ENCODE measurements at places on chromosomes 11 and 22. TPM values are rescaled to one million over a fixed set of nuclear protein-coding genes. Genes with fewer than 3 reads are reported as not detected.
A peak's percentile ranks its signal among the peaks of the same experiment; 100 is the strongest.

- no peak for DNase-seq
- H3K27ac ChIP-seq = no peak overlapping the region
- H3K4me3 ChIP-seq = no peak overlapping the region
- H3K36me3 ChIP-seq = no peaks in the 10 kb centered on the region
- H3K4me1 ChIP-seq = no peaks in the 10 kb centered on the region
- H3K27me3 ChIP-seq = no peaks in the 10 kb centered on the region
Observed at GRCh38 chr11:27619763-27620335, 80.4 kb downstream of the BDNF start.

Gene PLEKHB1
- 0.87 TPM for total RNA-seq

- no peaks in the 10 kb centered on the region for H3K4me1 ChIP-seq
- no peak overlapping the region for H3K4me3 ChIP-seq
- H3K36me3 ChIP-seq = no peaks in the 10 kb centered on the region
- peaks cover 52% of the 10 kb centered on the region for H3K27me3 ChIP-seq
Observed at GRCh38 chr11:2103668-2104523, 35.3 kb downstream of the IGF2 start.

- no peak for DNase-seq
- H3K4me1 ChIP-seq = no peaks in the 10 kb centered on the region
- H3K4me3 ChIP-seq = no peak overlapping the region
- H3K36me3 ChIP-seq = no peaks in the 10 kb centered on the region
- H3K27me3 ChIP-seq = no peaks in the 10 kb centered on the region
Observed at GRCh38 chr11:23490557-23491235, 630.4 kb upstream of the CCDC179 start.

DNA sequence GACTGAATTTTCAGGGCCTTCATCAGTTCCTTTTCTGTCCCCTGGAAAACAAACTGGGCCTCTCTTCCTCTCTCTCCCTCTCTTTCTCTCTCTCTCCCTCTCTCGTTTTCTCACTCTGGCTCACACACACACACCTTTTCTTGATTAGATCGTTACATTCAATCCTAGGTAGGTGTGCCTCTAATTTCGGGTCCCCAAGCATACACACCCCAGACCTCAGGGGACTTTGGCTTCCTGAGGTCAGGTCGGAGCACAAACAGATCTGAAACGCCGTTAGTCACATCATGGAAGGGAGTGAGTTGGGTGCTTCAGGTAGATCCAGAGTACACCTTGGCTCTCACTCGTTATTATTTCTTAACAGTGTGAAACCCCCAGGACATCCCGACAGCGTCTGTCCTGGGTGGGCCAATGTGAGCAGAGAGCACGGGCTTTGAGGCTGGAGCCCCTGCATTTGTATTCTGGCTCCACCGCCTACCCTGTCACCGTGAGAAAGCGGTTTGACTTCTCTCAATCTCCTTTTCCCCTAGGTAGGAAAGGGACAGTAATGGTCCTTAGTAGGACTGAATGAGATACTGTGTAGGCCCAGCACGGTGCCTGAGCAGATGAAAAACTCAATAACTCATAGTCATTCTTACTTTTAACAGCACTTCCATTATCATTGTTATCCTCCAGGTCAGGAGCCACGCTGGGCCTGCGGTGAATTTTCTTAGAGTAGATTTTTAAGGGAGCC, 37.3 kb upstream of the POU2AF1 start:
- H3K36me3 ChIP-seq = no peaks in the 10 kb centered on the region
- H3K4me1 ChIP-seq = peaks cover 36% of the 10 kb centered on the region
- DNase-seq = no peak

Gene CD6
- 1.7 TPM for total RNA-seq

GRCh38 chr11:84854498-84854880, 772.7 kb downstream of the DLG2 start:
- H3K4me1 ChIP-seq = no peaks in the 10 kb centered on the region
- no peak overlapping the region for H3K27ac ChIP-seq
- no peak for DNase-seq
- H3K4me3 ChIP-seq = no peak overlapping the region

DNA sequence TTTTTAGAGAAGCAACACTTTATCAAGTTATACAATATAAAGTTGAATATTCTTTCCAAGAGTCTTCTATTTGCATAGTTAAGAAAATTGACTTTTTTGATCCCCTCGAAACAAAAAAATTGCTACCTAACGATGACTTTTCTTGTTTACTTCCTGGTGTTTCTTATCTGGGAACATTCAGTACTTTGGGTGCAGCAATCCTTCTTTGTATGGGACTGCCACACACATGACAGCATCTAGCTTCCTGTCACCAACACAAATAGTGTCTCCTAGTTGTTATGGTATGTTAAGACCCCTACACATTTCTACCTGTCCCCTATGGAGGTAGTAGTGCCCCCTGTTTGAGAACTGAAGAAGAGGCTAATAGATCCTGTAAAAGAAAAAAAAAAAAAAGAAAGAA, 841.7 kb upstream of the FAT3 start:
- DNase-seq = no peak
- H3K4me3 ChIP-seq = no peak overlapping the region
- no peaks in the 10 kb centered on the region for H3K36me3 ChIP-seq
- no peak overlapping the region for H3K27ac ChIP-seq

- no peaks in the 10 kb centered on the region for H3K27me3 ChIP-seq
- H3K36me3 ChIP-seq = no peaks in the 10 kb centered on the region
- DNase-seq = no peak
- no peak overlapping the region for H3K27ac ChIP-seq
- no peak overlapping the region for H3K4me3 ChIP-seq
Observed at GRCh38 chr11:101439488-101439887, 144.3 kb downstream of the TRPC6 start.

GRCh38 chr11:11757909-11758308, 83.9 kb upstream of the USP47 start:
- no peaks in the 10 kb centered on the region for H3K36me3 ChIP-seq
- no peaks in the 10 kb centered on the region for H3K4me1 ChIP-seq
- H3K27ac ChIP-seq = no peak overlapping the region
- no peaks in the 10 kb centered on the region for H3K27me3 ChIP-seq
- no peak overlapping the region for H3K4me3 ChIP-seq
- no peak for DNase-seq

- peaks cover 69% of the 10 kb centered on the region for H3K36me3 ChIP-seq
- peaks cover 24% of the 10 kb centered on the region for H3K4me1 ChIP-seq
- H3K27ac ChIP-seq = peak overlapping the region; percentile 88
- DNase-seq = no peak
- H3K4me3 ChIP-seq = peak overlapping the region; percentile 55
- no peaks in the 10 kb centered on the region for H3K27me3 ChIP-seq
Observed at GRCh38 chr11:20112291-20113148, 47.8 kb downstream of the DBX1 start.

DNA sequence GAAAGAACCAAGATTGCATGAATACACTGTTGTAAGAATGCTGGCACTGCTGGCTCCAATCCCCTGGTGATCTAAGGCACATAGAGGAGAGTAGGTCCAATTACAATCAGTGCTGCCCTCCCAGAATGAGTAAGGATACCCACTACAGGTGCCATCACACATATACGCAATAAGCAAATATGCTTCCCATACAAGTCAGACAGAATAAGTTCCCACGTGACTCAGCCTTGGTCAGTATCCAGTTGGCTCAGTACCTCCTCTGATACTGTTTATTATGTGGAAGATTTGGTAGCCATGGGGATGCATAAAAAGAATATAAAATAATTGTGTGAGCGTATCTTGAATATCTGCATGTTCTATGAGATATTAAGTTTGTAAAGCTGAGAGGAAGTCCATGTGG, 8.9 kb upstream of the OR2D3 start:
- no peaks in the 10 kb centered on the region for H3K27me3 ChIP-seq
- no peak overlapping the region for H3K4me3 ChIP-seq
- H3K36me3 ChIP-seq = no peaks in the 10 kb centered on the region

- H3K36me3 ChIP-seq = no peaks in the 10 kb centered on the region
- no peak overlapping the region for H3K27ac ChIP-seq
- no peak for DNase-seq
- H3K27me3 ChIP-seq = no peaks in the 10 kb centered on the region
Observed at GRCh38 chr11:36160091-36160490, 129.1 kb downstream of the COMMD9 start.

DNA sequence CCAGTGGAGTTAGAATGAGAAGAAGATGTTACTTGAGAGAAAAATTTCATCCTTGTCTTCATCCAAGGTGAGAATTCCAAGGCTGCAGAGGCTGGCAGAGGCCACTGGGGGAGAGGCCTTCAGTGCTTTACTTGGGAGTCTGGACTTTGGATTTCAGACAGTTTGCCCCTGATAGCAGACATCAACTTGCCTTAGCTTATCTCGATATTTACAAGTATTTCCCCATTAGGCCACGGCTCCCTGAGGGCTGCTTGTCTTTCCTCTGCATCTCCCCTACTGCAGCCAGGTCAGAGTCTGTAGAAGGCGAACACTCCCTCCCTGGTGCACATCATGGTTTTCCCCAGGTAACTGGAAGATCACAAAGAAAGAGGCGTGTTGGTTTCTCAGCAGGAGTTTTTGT, 29.9 kb upstream of the BSX start:
- H3K27ac ChIP-seq = no peak overlapping the region
- no peaks in the 10 kb centered on the region for H3K4me1 ChIP-seq
- no peak for DNase-seq
- H3K36me3 ChIP-seq = no peaks in the 10 kb centered on the region
- no peaks in the 10 kb centered on the region for H3K27me3 ChIP-seq
- no peak overlapping the region for H3K4me3 ChIP-seq

Gene ROBO4
- 11.3 TPM for total RNA-seq

DNA sequence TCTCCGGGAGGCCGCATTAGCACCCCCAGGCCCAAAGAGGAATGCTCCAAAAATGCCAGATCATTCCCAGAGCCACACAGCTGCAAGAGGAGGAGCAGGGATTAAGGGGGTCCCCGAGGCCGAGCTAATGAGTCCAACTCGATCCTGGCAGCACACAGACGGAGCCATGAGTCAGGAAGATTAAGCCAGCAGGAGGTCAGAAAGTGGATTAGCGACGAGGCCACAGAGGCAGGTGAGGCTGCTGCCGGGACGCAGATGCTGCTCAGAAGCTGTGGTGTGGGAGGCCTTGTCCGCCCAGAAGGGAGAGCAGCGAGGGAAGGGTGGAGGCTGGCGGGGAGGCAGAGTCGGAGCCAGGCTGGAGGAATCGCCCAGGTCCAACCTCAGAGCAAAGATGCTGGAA, 120.5 kb downstream of the SHANK2 start:
- no peak overlapping the region for H3K4me3 ChIP-seq
- peaks cover 13% of the 10 kb centered on the region for H3K4me1 ChIP-seq
- no peak for DNase-seq
- H3K27me3 ChIP-seq = no peaks in the 10 kb centered on the region

DNA sequence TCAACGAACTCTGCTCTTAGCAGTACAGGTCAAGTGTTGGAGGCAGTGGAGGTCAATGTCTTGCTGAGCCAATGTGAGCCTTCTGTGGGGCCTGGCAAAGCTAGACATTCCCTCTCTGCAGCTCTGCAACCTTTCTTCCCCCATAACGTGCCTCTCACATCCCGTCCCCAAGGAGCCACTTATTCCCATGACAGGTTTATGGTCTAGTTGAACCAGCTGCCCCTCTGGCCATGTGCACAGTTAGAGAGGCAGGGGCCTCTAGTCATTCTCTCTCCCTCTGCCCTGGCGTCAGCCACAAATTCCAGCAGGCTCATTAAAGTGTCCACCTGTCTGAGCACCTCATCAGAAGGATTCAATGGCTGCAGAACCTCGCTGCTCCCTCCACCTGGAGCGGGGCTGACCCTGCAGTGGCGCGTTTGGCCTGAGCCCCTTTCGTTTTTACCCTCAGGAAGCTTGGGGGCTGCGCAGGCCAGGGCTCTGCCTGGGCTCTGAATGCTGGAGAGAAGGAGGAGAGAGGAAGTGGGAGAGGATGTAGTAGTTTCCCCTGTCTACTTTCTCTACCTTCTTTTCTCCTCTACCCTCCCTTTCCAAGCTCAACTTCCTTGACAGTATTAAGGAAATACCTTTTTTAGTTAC, 302.1 kb upstream of the B3GAT1 start:
- no peaks in the 10 kb centered on the region for H3K27me3 ChIP-seq
- H3K4me3 ChIP-seq = no peak overlapping the region
- no peaks in the 10 kb centered on the region for H3K4me1 ChIP-seq
- no peaks in the 10 kb centered on the region for H3K36me3 ChIP-seq
- no peak overlapping the region for H3K27ac ChIP-seq

GRCh38 chr22:27482402-27482801, 319.2 kb downstream of the MN1 start:
- H3K4me3 ChIP-seq = no peak overlapping the region
- no peaks in the 10 kb centered on the region for H3K27me3 ChIP-seq
- H3K27ac ChIP-seq = no peak overlapping the region
- H3K36me3 ChIP-seq = no peaks in the 10 kb centered on the region
- H3K4me1 ChIP-seq = peaks cover 4% of the 10 kb centered on the region

- H3K36me3 ChIP-seq = no peaks in the 10 kb centered on the region
- H3K27me3 ChIP-seq = no peaks in the 10 kb centered on the region
- no peak for DNase-seq
Observed at GRCh38 chr22:38267086-38267485, 5.7 kb downstream of the TMEM184B start.

DNA sequence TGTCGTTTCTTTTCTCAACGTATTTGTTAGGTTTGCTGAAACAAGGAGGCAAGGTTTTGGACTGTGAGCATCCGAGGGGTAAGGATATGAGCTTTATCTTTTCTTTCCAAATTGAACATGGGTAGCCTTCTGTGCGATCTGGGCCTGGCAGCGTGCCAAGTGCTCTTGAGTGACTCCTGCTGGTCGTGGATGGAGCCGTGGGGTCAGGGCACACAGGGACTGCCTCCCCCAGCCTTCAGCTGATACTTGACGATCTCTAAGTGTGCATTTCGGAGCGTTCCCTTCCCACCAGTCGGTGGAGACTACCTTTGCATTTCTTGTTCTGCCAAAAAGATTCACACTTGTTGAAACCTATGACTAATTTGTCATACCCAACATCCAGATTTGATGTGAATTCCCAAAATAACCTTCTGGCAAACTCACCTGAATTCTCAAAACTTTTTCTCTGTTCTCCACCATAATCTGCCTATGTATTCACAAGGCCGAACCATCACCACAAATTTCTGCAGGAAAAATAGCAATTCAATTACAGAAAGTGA, 40.1 kb upstream of the CLMP start:
- peaks cover 10% of the 10 kb centered on the region for H3K27me3 ChIP-seq
- DNase-seq = no peak
- H3K4me3 ChIP-seq = no peak overlapping the region
- H3K4me1 ChIP-seq = peaks cover 11% of the 10 kb centered on the region
- H3K36me3 ChIP-seq = no peaks in the 10 kb centered on the region
- H3K27ac ChIP-seq = no peak overlapping the region

- no peaks in the 10 kb centered on the region for H3K36me3 ChIP-seq
- H3K27ac ChIP-seq = no peak overlapping the region
- H3K27me3 ChIP-seq = no peaks in the 10 kb centered on the region
- no peaks in the 10 kb centered on the region for H3K4me1 ChIP-seq
- no peak overlapping the region for H3K4me3 ChIP-seq
Observed at GRCh38 chr11:22536071-22536470, 89.6 kb downstream of the FANCF start.

Gene CNGA4
- total RNA-seq = not detected

DNA sequence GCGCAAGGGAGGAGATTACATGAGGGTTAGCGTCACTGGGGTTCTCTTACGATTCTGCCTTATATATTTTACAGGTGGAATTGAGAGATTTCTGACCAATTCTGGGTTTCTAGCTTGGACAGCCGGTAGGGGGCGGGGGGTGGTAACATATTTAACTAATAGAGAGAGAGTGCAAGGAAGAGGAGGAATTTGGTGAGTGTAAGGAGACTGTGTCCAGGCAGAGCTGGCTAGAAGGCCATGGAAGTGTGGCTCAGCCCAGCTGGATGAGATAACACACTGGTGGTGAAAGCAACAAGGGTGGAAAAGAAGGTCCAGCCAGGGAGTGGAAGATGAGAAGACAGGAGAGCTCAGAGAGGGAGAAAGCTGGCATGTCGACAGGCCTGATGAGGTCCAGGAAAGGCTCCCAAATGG, 56.5 kb downstream of the ST3GAL4 start:
- H3K36me3 ChIP-seq = peaks cover 50% of the 10 kb centered on the region
- no peak overlapping the region for H3K4me3 ChIP-seq
- no peak for DNase-seq
- H3K27me3 ChIP-seq = no peaks in the 10 kb centered on the region
- peaks cover 29% of the 10 kb centered on the region for H3K4me1 ChIP-seq
- peak overlapping the region; percentile 77 for H3K27ac ChIP-seq

All from esophagus squamous epithelium (tissue), 5 donors.